ENCODE measurements at places on chromosomes 12 and 14.

- DNase-seq: no peak
Observed at GRCh38 chr14:56149995-56150394, 31.8 kb downstream of the PELI2 start.

DNA sequence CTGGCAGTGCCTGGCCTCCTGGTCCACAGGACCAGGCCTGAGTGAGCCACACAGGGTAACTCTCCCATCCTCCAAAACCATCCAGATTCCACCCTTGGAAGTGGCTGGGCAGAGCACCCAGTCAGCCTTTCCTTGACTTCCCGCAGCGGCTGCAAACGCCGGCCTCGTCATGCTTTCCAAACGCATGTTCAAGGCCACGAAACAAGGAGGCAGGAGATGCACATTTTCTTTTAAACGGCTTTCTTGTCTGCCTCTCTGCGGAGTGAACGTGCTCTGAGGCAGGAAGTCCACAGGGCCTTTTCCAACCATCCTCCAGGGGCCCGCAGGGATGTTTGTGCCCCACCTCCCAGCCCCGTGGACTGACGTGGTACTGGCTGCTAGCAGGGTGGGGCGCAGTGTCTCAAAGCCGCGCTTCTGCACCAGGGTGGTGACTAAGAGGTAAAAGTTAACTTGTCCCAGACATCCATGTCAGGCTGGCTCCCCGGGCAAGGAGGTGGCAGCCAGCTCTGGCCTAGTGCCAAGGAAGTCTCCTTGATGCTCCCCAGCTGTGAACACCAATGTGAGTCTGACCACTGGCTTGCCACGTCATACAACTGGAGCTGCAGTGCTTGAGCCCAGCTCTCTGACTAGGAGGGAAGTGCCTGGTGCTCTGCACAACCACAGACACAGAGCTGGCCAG lies 45.0 kb downstream of the KCNA5 start:
- no peak for DNase-seq

DNA sequence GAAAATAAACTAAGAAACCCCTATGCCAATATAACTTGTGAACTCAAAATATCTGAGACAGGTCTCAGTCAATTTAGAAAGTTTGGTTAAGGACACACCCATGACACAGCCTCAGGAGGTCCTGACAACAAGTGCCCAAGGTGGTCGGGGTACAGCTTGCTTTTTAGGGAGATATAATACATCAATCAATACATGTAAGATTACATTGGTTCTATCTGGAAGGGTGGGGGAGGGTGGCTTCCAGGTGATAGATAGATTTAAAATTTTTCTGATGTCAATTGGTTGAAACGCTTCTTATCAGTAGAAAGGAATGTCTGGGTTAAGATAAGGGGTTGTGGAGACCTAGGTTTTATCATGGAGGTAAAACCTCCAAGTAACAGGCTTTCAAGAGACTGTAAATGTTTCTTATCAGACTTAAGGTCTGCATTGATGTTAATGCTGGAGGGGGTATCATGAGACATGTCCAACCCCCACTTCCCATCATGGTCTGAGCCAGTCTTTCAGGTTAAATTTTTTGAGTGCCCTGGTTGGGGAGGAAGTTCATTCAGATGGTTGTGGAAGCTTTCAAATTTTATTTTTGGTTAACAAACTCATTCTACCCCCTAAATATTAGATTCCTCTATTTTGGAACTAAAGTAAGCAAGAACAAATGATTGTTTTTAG lies 82.0 kb upstream of the RASSF8 start:
- no peak for DNase-seq

DNA sequence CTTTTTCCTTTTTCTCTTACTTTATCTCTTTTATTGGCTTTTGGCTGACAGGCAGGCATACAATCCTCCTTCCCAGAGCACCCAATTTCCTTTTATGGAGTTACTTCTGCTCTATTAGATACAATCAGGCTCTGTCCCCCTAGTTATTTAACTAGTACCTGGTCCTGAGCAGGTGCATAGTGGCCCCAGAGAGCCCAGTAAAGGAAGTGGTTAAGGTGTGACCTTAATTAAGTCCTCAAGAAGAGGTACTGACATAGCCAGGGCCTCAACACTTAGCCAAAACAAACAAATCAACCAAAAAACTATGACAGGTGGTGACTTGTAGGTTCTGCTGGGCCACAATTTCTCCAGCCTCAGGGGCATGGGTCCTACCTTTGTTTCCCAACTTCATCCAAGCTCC lies 82.9 kb downstream of the CCDC60 start:
- no peak for DNase-seq

DNA sequence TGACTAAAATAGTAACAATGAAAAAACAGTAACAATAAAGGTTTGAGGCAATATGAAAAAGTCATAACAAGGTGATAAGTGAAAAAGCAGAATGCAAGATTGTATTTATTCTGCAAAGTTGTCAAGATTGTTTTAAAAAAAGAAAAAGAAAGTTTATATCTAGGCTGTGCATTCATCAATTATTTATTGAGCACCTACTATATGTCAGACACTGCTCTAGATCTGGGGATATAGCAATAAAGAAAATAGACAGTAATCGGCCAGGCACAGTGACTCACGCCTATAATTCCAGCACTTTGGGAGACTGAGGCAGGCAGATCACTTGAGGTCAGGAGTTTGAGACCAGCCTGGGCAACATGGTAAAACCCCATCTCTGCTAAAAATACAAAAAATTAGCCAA lies 3.8 kb downstream of the PLA2G1B start:
- no peak for DNase-seq

Data from stimulated activated CD4-positive, alpha-beta T cell treated with anti-CD3 and anti-CD28 coated beads, Interleukin-4, amount 100 ng/mL, for 1 hour (primary cell).